Breast epithelium (tissue), 4 donors: ENCODE measurements at places on chromosomes 13 and 19. TPM values are rescaled to one million over a fixed set of nuclear protein-coding genes. Genes with fewer than 3 reads are reported as not detected.

Gene PRPF31
- total RNA-seq, result 52.5 TPM

- no peak for DNase-seq
Observed at GRCh38 chr19:55661826-55662225, 7.0 kb downstream of the U2AF2 start.

DNA sequence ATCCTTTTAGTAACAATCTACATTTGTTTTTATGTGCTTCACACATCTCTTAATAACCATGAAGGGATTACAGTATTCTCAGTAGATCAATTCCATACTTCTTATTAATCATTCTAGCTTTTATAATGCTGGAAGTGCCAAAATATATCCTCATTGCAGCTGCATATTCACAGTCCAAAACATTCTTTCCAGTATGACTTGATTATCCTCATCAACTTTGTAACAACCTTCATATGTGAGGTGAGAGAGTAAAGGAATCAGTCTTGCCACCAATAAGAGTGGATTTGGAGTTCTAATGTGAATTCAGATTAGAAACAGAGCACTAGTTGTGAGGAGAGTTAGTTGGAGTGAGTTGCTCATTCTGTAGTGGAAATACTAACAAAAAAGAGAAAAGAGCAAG is 208.0 kb upstream of the SPRY2 start:
- DNase-seq, result no peak

- DNase-seq, result no peak
Observed at GRCh38 chr13:33188093-33188882, 97.3 kb downstream of the STARD13 start.

Gene RXFP2
- total RNA-seq, result not detected

Gene SLC46A3
- 29.7 TPM for total RNA-seq

Gene GAPDHS
- total RNA-seq, result not detected

GRCh38 chr19:48342414-48342738 is 17.0 kb downstream of the EMP3 start:
- no peak for DNase-seq

DNA sequence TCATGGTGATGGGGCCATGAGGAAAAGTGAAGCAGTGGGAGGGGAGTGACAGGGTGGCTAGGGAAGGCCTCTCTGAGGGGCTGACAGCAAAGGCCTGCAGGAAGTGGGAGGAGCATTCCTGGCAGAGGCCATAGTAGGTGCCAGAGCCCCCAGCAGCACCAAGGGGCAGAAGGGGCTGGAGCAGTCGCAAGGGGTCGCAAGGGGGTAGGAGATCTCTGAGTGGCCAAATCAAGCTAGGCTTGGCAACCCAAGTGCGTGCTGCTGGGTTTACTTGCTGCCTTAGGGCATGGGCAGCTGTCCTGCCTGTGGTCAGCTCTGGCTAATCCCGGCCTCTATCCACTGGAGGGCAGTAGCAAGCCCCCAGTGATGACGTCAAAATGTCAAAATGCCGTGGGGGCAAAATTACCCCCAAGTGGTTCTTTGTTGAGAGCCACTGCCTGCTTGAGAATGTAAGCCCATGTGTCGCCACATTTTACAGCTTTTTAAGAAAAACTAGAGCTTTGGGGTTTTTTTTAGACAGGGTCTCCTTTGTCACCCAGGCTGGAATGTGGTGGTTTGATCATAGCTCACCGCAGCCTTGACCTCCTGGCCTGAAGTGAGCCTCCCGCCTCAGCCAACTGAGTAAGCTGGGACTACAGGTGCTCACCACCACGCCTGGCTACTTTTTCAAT is 11.8 kb downstream of the CCDC97 start:
- DNase-seq, result no peak

DNA sequence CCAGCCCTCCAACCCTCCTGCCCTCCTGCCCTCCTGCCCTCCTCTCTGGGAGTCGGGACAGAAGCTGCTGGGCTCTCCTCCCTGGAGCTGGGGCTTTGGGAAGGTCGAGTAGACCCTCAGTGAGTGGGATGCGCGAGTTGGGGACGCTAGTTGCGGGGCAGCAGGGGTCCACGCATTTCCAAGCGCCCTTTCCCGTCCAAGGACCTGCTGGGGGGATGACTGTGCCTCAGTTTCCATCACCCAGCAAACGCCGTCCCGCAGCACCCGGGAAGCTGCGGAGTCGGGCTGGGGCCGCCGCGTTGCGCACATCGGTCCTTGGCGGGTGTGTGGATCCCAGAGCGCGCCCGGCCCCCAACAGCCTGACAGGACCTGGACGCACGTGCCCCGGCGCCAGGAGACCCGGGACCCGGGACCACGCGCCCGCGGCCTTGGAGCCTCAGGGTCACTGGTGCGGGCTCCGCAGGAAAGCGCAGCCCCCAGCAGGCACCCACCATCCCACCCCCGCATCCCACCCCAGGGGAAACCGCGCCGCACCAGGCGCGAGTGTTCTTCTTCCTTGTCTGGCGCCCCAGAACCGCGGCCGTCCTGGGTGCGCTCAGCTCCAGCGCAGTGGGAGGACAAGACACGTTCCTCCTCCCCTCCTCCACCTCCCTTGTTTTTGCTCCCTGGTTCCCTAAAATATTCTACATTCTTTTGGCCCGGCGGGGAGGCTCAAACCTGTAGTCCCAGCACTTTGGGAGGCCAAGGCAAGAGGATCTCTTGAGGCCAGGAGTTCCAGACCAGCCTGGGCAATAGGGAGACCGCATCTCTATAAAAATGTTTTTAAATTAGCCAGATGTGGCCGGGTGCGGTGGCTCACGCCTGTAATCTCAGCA is 9.2 kb downstream of the ONECUT3 start:
- DNase-seq, result no peak

Gene ZNF229
- 13.5 TPM for total RNA-seq

- no peak for DNase-seq
Observed at GRCh38 chr19:14440049-14440448, 6.9 kb downstream of the PKN1 start.

DNA sequence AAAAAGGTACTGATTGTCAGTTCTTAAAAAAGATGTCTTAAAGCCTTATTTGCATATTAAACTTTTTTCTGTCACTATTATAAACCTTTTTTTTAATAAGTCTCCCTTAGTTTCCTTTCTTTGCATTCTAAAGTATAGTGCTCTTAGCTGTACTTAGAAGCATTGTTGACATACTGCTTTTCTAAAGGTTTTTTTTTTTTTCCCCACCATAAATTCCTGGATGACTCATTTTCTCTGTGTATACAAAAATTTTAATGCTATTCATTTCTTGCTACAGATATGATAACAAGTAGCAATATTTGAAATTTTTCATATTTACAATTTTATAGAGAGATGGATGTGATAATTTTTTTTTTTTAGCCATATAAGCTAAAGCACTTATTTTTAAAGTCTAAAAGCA is 43.5 kb downstream of the METTL21C start:
- no peak for DNase-seq

GRCh38 chr13:108102771-108103170 is 112.6 kb downstream of the LIG4 start:
- DNase-seq, result no peak

Gene ZNF723
- total RNA-seq, result not detected

DNA sequence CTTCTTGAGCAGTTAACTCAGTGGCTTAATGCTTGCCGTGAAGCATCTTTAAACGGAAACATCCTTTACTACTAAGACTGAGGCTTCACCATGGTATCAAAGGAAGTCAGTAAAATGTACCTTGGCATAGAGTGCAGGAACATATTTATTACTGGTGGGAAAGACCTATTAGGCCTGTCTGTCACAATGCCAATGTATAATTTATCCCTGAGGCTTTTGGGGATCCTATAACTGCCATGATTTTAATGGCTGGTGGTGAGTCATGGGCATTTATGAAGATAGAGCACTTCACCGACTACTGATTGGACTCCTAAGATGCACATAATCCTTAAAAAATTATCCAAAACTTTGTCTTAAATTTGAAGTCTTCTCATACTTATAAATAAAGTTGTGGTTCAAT is 79.6 kb downstream of the FGF14 start:
- no peak for DNase-seq

DNA sequence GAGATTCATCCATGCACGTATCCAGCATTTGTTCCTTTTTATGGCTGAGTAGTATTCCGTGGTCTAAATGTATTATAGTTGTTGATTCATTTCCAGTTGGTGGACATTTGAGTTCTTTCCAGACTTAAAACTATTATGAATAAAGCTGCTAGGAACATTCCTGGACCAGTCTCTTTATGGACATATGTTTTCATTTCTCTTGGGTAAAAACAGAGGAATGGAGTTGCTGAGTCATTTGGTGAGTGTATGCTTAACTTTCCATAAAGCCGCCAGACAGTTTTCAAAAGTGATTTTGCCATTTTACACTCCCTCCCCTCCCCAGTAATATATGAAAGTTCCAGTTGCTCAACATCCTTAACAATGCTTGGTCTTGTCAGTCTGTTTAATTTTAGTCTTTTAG is 116.4 kb downstream of the TSHZ3 start:
- no peak for DNase-seq

- no peak for DNase-seq
Observed at GRCh38 chr13:45564133-45564776, 51.3 kb downstream of the ERICH6B start.

DNA sequence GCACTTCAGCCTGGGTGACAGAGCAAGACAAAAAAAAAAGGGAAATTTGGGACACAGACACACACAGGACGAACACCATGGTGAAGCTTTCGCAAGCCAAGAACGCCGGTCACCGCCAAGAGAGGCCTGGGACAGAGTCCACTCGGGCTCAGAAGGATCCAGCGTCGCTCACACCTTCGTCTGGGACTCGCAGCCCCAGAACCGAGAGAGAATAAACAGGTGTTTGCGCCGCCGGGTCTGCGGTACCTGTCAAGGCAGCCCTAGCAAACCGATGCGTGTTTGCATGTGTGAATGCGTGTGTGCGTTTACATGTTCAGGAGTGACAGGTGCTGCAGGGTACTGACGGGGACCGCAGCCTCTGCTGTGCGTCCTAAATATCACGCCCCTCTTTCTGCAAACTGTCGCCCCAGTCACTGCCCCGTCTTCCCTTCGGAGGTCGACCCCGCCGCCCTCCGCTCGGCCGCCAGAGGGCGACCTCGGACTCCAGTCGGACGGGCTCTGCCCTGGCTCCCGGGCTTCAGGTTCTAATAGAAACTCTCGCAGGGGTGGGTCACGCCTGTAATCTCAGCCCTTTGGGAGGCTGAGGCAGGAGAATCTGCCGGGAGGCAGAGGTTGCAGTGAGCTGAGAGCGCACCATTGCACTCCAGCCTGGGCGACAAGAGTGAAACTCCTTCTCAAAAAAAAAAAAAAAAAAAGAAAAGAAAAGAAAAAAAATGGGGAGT is 11.8 kb upstream of the CSNK1G2 start:
- DNase-seq, result peak; percentile 73

Gene GIPR
- 0.16 TPM for total RNA-seq

DNA sequence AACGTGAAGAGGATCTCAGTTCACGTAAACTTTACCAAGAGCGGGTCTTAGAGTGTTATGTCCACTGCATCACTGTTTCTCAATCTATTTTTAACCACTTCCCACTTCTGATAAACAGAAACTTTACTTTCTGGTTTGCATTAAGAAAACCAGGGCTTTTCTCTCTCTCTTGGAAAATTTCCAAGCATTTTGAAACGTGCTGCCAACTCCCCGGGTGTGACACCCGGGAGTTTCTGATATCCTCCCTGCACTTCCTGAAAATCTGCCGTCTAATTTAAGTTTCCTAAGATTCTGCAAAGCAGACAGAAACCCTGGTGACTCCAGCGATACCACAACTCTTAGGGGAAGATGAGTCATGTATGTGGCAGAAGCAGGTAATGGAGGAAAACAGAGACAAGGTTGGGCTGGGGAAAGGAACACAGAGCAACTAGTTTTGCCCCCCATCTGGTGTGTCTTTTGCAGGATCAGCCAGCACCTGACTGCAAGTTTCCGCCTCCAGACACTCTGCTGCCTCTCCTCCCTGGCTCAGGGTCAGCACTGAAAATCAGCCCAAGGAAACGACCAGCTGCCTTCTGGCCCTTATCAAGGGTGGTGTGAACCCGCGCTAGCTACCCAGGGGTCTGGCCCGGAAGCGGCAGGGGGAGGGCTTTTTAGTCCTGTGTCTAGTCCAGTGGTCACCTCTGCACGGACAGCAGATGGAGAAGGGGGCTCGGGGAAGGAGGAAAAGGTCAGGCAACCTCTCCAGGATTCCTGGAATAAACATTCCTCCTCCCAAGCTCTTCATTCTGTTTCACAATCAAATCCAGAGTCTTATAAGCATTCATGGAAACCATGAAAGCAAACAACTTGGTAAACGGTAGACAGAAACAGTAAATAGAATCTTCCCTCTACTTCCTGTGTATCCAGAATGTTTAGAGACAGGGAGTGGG is 11.3 kb upstream of the FFAR2 start:
- DNase-seq, result no peak

Gene TYROBP
- 112 TPM for total RNA-seq

Gene ASPDH
- not detected for total RNA-seq

DNA sequence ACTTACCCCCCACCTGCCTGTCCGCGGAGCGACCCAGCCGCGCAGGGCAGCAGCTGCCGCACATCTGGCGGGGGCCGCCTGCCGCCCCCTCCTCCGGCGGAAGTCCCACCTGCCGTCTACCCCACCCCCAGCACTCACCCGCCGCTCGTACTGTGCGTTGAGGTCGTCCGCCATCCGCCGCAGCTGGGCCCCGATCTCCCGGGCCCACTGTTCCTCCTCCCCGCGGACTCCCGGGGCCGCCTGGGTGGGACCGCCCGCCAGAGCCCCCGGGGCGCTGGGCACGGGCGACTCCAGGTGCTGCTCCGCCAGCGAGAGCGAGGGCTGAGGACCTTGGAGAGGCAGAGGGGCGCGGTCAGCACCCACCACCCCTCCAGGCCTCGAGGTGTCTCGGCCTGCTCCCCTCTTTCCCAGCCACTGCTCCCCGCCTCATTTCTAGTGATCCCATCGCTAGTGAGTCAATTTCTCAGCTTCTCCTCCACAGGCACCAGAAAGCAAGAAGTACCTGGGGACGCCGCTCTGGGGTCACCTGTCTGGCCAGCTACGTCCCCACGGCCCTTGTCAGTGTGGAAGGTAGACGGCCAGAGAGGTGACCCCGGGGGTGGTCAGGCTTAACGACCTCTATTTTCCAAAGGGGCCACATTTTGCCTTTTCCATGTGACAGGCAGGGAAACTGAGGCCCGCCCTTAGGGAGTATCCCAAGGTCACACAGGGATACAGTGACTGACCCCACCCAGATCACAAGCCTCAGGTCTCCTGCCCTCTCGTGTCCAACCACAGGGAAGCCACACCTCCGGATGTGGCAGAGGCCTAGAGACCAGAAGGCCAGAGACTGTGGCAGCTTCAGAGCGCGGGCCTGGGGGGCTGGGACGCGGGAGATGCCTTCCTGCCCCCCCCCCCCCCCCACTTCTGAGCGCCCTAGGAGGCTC is 4.3 kb downstream of the BBC3 start:
- DNase-seq, result peak; percentile 84

- DNase-seq, result no peak
Observed at GRCh38 chr13:48939728-48940127, 36.0 kb upstream of the FNDC3A start.
